ENCODE measurements at places on chromosomes 1 and 21.

DNA sequence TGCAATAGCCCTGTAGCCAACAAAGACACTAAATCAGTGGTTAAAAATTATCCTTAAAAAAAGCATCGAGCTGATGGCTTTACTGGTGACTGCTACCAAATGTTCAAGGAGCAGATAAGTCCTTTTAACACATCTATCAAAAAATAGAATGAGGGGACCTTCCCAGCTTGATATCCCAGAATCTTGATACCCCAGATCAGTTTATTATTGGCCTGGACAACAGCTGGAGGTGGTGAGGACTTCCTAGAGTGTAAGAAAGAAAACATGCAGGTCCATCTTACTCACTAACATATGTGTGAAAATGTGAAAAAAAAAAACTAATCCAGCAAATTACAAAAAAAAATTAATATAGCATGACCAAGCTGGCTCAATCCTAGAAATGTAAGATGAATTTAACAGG is 21.3 kb downstream of the CHIT1 start:
- no peak for DNase-seq

DNA sequence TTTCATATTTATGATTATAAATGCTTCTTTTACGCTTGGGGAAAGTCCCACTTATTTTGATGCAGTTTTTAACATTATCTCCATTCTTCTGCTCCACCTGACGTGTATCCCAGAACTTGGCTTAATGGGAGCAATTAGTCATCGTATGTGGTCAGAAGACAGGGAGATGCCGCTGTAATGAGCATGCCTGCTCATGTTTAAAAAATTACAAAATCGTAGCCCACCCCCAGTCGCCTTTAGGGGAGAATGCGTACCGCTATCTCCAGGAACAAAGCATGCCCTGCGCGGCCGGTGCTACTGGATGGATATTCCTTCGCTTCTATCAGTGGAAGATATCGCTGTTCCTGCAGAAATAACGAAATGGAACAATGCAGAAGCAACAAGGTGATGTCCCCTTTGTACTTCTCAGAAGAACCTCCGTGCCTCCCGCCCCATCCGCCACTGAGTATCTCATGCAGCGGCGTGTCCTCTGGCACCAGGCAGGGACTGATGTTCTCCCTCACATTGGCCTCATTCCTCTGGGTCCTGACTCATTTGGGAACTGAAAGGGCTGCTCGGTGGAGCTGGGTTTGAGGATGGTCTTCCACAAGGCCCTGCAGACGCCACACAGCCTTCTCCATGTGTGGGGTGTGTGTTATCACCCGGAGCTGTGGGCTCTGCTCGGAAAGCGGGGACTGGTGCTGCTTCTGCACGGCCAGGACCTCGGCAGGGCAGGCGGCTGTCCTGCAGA is 116.3 kb upstream of the COL6A1 start:
- DNase-seq = no peak

- no peak for DNase-seq
These were observed 432 bp downstream of the EPHB2 start for GRCh38 chr1:22711071-22711470.

- DNase-seq = no peak
These were observed 9.1 kb upstream of the GALNT2 start for GRCh38 chr1:230057681-230058565.

DNA sequence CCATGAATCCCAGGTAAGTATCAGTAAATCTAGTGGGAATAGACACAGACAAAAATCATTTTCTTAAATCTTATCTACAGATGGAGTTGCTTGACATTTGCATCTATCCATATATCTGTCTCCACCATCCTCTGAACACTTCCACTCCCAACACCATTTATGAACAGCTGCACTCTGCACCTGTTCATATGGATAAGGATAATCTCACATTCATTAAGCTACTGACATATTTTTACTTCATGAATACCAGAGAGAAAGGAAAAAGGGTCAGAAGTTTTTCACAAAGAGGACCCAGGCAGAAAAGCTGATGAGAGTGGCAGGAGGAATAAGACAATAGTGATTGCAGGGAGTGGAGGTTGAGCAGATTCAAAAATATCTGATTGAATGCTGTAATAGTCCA is 222.6 kb downstream of the DNAH14 start:
- DNase-seq = no peak

DNA sequence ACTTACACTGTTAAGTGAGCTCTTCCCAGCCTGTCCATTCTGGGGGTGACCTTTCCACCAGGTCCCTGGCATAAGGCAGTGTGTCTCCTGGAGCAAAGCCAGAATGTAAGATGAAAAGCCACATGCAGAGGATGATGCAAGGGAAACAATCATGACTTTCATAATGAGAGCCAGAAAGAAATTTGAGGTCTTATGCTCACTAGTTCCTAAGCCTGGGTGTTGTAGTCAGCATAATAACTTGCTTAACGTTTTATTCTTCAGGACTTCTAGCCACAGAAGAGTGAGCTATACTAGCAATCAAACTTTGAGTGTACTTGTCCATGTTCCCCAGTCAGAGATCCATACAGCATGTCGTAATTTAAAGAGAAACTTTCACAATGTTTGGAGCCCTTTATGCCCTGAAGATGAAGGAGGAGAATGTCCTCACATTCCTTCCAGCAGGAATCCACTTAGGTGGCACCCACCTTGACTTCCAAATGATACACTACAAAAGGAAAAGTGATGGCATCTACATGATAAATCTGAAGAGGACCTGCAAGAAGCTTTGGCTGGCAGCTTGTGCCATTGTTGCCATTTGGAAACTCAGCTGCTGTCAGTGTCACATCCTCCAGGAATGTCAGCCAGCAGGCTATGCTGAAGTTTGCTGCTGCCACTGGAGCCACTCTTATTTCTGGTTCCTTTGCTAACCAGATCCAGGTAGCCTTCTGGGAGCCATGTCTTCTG is 60.5 kb upstream of the FOXD3 start:
- DNase-seq = no peak

DNA sequence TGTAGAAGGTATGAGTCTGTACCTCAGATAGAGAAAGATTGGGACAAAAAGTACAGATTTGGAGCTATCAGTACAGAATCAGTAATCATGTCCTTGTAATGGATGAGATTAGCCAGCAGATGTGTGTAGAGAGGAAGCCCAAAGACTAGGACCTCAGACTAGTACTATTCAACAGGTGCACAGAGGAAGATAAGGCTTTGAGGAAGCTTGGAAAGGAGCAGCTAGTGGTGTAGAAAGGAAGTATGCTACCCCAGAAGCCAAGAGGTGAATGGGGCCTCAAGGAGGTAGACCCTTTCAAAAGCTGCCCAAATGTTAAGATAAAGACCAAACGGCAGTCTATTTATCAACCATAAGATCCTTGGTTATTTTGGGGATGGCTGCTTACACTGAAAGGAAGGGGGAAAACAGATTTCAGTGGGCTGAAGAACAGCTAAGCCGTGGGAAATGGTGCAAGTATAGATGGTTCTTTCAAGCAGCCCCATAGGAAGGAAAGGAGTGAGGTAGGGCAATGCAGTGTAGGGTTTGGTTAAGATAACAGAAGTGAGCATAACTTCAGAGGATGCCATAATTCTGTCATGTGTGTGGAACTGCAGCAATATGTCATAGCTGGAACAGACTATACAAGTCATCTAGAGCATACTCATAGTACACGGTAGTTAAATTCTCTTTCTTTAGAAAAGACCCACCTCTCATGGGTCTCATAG is 221.7 kb downstream of the HHIPL2 start:
- DNase-seq = no peak

- no peak for DNase-seq
These were observed 49.7 kb downstream of the FHAD1 start for GRCh38 chr1:15296585-15297321.

DNA sequence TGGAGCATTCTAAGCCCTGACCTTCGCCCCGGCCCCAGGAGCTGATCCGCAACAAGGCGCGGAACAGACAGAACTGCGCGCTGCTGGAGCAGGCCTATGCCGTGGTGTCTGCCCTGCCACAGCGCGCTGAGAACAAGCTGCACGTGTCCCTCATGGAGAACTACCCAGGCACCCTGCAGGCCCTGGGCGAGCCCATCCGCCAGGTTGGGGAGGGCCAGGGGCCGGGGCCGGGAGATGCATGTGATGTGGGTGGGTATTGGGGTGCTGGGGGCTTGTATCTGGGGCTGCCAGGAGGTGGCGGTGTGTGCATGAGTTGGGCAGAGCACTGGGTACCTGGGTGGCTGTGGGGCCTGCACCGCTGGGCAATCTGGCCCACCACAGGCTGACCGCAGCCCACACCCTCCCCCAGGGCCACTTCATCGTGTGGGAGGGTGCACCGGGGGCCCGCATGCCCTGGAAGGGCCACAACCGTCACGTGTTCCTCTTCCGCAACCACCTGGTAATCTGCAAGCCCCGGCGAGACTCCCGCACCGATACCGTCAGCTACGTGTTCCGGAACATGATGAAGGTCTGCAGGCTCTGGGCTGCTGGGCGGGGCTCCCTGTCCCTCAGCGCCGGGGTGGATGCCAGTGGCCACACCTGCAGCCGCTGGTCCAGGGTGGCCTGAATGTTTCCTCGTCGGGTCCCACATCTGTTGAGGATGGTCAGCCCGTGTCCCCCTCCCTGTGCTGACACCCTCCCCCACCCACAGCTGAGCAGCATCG is 65.8 kb downstream of the TRIM11 start:
- no peak for DNase-seq

- DNase-seq = no peak
These were observed 131.5 kb upstream of the FGGY start for GRCh38 chr1:59165353-59165752.

- DNase-seq = no peak
These were observed 75.4 kb downstream of the MDM4 start for GRCh38 chr1:204591473-204592090.

GRCh38 chr1:182149411-182149965 is 88.0 kb upstream of the ZNF648 start:
- no peak for DNase-seq

DNA sequence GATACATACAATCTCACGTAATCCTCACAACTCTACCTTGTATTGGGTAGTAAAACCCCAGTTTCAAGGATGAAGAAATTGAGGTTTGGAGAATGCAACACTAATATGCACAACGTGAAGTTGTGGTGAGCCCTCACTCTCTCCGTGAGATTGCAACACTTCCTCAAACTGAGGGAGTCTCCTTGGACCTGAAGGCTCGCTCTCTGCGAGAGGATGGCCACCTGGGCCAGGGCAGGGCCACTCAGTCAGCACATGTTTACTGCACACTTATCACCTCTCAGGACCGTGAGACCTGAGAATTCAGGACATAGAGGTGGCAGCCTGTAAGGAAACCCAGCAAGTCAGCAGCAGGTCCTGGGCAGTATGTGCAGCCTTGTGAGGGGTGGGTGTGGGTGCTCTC is 8.7 kb downstream of the SH3BP5L start:
- DNase-seq = peak; percentile 69

- DNase-seq = no peak
These were observed 33.2 kb upstream of the RD3 start for GRCh38 chr1:211525101-211525676.

- peak; percentile 51 for DNase-seq
These were observed 12.8 kb downstream of the OTUD7B start for GRCh38 chr1:149997585-149998262.

- peak; percentile 21 for DNase-seq
These were observed 106.7 kb upstream of the C21orf91 start for GRCh38 chr21:17925899-17926298.

DNA sequence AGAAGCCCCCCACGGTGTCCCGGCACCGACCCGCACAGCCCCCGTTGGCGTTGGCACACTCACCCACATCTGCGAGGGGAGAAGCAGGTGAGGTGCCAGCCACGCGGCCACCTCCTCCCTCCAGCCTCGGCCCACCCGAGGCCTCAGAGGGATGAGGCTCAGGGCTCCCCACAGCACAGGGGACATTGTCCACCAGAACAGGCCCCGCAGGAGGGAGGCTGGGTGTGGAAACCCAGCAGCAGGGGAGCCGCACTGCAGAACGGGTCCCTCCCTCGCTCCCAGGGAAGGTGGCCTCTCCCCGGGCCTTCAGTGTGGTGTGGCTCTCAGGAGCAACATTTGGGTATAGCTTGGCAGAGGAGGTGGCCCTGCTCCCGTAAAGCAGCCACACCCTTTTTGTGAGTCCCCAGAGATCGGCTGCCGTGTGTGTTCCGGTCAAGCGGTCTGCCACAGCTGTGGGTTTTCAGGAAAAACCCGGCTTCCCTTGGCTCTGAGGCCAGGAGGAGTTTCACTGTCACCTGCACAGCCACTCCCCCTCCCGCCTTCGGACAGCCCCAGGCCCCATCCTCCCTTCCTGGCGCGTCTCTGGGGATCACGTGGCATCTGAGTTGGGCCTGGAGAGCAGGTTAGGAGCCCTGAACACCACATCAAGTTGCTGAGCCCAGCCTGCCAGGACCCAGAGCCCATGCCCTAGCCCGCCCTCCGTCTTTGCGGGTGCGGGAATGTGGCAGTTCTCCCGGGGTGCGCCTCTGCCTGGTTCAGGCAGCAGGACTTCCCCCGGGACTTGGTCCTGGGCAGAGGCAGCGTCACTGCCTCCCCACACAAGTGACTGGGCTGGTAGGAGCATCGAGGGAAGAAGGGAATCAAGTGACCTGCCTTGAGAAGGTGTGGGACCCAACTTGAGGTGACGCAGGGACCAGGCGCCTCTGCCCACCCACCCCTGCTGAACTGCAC is 64.0 kb downstream of the MEGF6 start:
- no peak for DNase-seq

DNA sequence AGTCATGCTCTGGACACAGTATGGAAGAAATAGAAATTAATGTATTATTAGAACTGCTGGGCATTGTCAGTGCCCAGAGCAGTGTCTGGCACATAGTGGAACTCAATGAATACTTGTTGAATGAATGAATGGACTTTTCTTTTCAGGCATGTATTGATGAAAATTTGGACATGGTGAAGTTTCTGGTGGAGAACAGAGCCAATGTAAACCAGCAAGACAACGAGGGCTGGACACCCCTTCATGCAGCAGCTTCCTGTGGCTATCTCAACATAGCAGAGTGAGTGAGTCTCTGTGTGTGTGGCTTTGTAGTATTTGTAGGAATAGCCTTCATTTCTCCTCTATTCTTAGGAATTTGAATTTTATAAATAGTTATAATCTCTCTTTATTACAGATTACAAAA is 68.1 kb downstream of the PPP1R12B start:
- DNase-seq = no peak

DNA sequence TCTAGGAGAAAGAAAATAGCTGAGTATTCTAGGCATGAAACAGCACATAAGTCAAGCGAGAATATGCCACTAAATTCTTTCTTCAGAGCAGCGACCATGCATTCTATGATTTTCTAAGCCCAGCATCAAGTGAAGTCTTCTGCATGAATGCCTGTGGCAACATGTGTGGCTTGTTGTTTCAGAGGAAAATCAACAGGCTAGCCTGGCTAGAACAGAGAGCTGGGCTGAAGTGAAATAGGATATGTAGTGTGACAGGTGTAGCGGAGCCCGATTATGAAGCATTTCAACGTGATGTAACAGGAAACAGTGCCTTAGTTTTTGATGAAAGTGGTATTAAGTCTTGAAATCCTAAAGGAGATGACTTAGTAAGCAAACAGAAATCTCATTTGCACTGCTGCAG is 7.0 kb downstream of the CSDE1 start:
- DNase-seq = no peak
